ENCODE measurements at places on chromosomes 5 and 9.

- no peak for DNase-seq
These were observed 28.8 kb upstream of the FAT2 start for GRCh38 chr5:151619812-151620460.

DNA sequence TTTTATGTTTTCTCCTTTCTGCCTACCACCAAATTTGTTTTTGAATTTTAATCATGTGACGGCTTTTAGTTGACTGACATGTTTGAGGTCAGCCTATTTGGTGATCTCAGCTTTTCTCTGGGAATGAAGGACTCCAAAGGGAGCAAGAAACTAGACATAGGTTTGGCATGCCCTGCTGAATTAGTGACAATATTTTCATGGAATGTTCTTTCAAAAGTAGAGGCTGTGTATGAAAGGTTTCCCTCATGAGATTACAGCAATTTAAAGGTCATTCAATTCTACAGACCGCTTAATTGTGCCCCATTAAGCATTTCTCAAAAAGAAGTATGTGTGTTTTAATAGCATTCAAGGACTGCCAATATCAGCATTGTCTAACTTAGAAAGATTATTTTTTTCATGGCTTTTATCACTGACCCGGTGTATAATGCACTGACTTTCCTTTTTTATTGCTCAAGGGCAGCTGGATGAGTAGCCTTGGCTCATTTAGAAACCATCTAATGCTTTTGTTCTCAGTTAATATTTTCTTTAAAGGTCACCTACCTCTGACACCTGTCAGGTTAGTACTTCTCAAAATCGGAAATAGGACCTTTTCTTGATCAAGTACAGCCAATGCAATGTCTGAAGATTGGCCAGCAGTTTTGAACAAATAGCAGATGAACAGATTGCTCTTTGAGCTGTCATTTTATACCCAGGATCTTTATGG lies 8.1 kb upstream of the MLLT3 start:
- no peak for DNase-seq

- no peak for DNase-seq
These were observed 94.3 kb upstream of the MAMDC2 start for GRCh38 chr9:69949396-69949795.

DNA sequence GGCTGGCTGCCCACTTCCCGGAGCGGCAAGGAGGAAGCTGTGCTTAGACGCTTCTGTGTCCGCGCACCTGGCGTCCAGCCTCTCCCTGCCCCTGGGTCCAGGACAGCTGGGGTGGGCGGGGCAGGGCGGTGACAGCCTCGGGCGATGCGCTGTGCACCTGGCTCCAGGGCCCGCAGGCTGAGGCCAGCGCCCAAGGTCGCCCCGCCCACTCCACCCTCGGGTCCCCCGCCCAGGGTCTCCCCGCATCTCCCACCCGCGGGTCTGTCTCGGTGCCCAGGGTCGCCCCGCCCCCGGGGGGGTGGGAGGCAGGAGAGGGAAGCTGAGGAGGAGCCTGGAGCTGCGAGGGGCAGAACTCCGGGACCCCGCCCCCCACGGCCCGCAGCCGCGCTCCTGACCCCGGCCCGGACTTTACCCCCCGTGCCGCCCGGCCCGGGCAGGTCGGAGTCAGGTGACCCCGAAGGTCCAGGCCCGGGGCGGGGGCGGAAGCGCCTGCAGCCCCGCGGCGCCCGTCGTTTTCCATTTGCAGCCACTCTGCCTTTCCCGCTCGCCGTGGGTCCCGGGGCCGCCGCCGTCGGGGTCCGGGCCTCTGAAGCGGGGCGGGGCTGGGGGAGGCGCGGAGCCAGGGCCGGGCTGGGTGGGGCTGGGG lies at the start of gene ENTPD8:
TSS of gene ENTPD8 (minus strand) at position 69 of the 646 bp plus-strand sequence. CDS start 3,072 bp downstream, outside the sequence.
- no peak for DNase-seq

GRCh38 chr5:179415291-179416060 lies 70.2 kb upstream of the ADAMTS2 start:
- DNase-seq = no peak

- no peak for DNase-seq
These were observed 378.3 kb downstream of the MTRR start for GRCh38 chr5:8247049-8247899.

GRCh38 chr9:134180786-134181647 lies 16.7 kb upstream of the RNU6ATAC start:
- peak; percentile 23 for DNase-seq

GRCh38 chr5:24225051-24225450 lies 419.7 kb downstream of the CDH10 start:
- DNase-seq = no peak

Data from activated CD4-positive, CD25-positive, alpha-beta regulatory T cell treated with anti-CD3 and anti-CD28 coated beads, Interleukin-2, amount 50 U/mL, for 72 hours (primary cell).